ENCODE measurements at places on chromosomes 7 and 10.
A peak's percentile ranks its signal among the peaks of the same experiment; 100 is the strongest.

DNA sequence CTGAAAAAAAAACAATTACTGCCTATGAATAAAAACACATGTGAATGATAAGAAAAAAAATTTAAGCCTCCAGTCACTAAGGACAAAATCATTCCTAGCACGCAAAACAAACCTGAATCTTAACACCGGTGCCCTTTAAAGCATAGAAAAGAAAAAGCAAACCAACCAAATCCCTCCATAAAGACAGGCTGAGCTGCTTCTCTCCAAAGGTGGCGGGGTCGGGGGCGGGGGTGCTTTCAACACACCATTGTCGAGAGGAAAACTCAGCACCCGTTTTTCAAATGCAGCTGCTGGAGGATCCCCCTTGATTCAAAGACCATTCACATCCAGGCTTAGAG is 1.4 kb downstream of the ST8SIA6 start:
- no peak for DNase-seq
- H3K27ac ChIP-seq: peak overlapping the region; percentile 98
- peaks cover 20% of the 10 kb centered on the region for H3K4me1 ChIP-seq

GRCh38 chr7:128263420-128263819 is 22.3 kb downstream of the LEP start:
- H3K4me3 ChIP-seq: no peak overlapping the region
- H3K27ac ChIP-seq: no peak overlapping the region
- H3K4me1 ChIP-seq: no peaks in the 10 kb centered on the region
- H3K36me3 ChIP-seq: peaks cover 3% of the 10 kb centered on the region
- H3K27me3 ChIP-seq: peaks cover 20% of the 10 kb centered on the region

DNA sequence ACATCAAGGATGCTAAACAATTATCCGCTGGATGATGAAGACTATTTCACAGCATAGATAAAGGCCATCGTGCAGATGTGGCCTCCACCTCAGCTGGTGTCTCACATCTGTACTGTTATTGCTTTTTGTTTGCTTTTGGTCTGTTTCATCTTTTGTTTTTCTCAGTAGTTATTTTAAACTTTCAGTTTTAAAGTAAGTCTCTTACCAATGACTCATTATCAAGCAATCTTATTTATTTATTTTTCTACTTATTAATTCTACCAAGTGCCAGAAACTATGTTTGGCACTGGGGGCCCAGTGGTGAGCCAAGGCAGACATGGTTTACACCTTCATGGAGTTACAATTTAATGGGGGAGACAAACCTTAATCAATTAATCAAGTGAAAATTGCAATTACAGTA is 250.9 kb upstream of the TMEM72 start:
- no peaks in the 10 kb centered on the region for H3K36me3 ChIP-seq
- H3K4me1 ChIP-seq: no peaks in the 10 kb centered on the region
- DNase-seq: no peak
- no peak overlapping the region for H3K4me3 ChIP-seq

GRCh38 chr10:69956741-69957230 is 95.9 kb upstream of the MACROH2A2 start:
- H3K36me3 ChIP-seq: peaks cover 3% of the 10 kb centered on the region
- no peak for DNase-seq
- no peak overlapping the region for H3K4me3 ChIP-seq
- H3K4me1 ChIP-seq: no peaks in the 10 kb centered on the region
- H3K27ac ChIP-seq: no peak overlapping the region

DNA sequence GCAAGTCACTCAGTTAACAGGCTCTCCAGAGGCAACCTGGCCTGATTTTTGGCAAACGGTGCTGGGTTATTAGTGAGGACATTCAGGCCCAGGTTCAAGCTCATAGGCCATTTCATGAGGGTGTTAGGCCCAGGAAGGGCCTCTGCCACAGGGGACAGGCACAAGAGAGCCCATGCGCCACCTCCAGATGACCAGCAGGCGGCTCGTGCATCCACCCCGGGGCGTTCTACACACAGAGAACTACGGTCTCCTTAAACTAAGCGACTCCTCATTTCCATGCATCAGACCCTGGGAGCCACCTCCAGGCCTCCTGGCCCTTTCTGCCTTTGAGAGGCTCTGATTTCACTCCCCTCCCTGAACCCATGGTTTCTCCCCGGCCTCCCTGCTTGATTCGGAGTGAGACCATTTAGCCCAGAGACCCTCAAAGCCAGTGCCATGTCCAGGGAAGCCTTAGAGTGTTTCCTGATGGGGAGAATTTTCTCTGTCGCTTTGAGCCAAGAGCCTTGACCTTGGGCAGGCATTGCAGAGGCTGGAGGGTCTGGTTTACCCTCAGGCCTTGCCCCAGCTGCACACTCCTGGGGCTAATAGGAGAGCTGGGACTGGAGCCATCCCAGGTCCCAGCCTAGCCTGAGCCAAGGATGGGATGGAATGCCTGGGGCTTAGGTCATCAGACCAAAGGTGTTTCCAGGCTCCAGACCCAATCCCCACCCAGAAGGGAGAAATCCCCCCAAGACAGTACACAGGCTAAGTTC is 188.0 kb downstream of the GRID1 start:
- H3K4me1 ChIP-seq: no peaks in the 10 kb centered on the region
- H3K4me3 ChIP-seq: no peak overlapping the region
- no peak overlapping the region for H3K27ac ChIP-seq
- H3K27me3 ChIP-seq: no peaks in the 10 kb centered on the region
- DNase-seq: no peak
- no peaks in the 10 kb centered on the region for H3K36me3 ChIP-seq

GRCh38 chr10:75115137-75115536 is 3.7 kb downstream of the SAMD8 start:
- H3K27me3 ChIP-seq: no peaks in the 10 kb centered on the region
- peaks cover 23% of the 10 kb centered on the region for H3K36me3 ChIP-seq
- no peak overlapping the region for H3K4me3 ChIP-seq
- peaks cover 50% of the 10 kb centered on the region for H3K4me1 ChIP-seq
- H3K27ac ChIP-seq: peak overlapping the region; percentile 54

DNA sequence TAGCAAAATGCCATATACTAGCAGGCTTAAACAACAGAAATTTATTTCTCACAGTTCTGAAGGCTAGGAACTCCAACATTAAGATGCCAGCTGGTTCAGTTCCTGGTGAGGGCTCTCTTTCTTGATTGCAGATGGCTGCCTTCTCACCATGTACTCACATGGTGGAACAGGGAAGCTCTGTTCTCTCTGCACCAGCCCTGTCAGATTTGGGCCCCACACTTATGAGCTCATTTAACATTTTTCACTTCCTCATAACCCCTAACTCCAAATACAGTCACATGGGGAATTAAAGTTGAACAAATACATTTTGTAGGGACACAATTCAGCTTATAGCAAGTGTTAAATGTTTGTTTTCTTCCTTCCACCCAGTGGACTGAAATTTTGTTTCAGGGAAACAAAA is 218.6 kb upstream of the TAC1 start:
- no peak overlapping the region for H3K4me3 ChIP-seq
- no peaks in the 10 kb centered on the region for H3K36me3 ChIP-seq
- no peaks in the 10 kb centered on the region for H3K4me1 ChIP-seq
- H3K27ac ChIP-seq: no peak overlapping the region
- H3K27me3 ChIP-seq: no peaks in the 10 kb centered on the region
